ENCODE measurements at places on chromosomes 12 and 14.

GRCh38 chr12:122336015-122336946 is 70.0 kb upstream of the VPS33A start:
- DNase-seq, result peak; percentile 32

DNA sequence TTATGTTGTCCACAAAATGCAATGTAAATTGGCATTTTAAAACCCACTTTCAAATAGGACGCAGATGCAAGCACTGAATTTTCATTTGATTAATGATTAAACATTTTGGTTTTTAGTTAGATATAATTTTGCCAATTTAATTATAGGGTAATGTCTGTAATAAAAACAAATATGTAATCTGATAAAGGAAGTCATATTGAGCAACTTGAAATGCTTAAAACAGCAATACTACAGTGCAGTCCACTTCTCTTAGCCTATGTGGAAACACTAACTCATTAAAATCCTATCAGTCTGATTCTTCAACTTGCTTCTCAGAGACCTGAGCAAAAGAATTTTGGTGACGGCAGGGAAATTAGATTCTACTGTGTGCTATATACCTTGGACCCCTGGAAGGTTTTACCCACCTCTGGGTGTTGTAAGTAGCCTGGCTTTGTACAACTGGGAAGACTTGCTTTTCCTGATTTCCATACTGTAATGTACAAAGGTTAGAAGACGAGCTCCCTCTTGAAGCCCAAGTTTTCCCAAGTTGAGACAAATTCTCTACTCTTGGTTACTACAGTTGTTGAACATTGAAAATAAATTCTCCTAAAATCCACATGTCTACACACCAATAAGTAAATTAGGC is 4.1 kb downstream of the TRHDE start:
- DNase-seq, result no peak

GRCh38 chr12:3556716-3557115 is 65.7 kb downstream of the PRMT8 start:
- no peak for DNase-seq

DNA sequence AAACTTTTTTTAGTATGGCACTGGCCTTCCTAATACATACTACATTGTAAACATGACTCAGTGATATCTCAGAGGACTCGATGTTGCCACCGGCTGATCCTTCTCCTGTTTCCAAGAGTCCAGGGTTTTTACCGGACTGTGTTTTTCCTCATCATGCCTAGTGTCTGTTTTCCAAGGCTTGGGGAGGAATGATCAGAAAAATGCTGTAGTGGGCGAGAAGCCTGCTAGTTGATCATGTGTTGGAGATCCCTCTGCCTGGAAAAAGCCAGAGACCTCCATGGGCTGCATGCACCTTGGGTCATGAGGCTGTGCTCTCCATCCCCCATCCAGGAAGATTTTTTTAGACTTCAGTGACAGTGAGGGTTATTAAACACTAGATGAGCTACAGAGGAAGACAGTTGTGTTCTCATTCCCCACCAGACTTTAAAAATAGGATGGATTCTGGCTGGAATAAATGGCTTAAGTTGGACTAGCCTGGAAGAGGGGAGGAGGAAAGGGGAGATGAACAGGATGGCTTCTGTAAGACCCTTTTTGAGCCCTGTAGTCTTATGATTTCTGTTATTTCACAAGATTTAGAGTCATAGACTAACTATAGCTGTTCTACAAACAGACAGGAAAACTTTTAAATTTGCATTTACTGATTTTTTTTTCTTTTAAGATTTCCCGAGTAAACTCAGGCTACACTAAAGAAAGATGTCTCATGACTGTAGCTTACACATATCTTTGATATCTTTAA is 145.7 kb downstream of the SAMD4A start:
- DNase-seq, result no peak

- no peak for DNase-seq
Measured at GRCh38 chr14:36582011-36582873, at the start of gene NKX2-8. Gene NKX2-8 (minus strand): TSS chr14:36582614. CDS start chr14:36582389, 225 bp downstream.

DNA sequence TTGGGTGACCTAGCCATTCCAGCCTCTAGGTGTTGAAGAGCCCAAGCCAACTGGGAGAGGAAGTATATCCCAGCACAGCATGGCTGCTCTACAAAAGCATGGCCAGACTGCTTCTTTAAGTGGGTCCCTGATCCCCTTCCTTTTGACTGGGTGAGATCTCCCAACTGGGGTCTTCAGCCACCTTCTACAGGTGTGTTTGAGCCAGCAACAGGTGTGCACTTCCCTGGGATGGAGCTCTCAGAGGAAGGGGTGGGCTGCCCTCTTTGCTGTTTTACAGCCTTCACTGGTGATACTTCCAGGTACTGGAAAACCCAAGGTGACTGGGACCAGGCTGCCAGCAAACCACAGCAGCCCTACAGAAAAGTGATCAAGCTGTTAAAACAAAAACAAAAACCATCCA is 14.2 kb upstream of the GNS start:
- DNase-seq, result no peak

- DNase-seq, result no peak
Measured at GRCh38 chr14:89236851-89237250, 180.2 kb downstream of the FOXN3 start.

- DNase-seq, result no peak
Measured at GRCh38 chr14:35938770-35939169, 112.6 kb downstream of the BRMS1L start.

DNA sequence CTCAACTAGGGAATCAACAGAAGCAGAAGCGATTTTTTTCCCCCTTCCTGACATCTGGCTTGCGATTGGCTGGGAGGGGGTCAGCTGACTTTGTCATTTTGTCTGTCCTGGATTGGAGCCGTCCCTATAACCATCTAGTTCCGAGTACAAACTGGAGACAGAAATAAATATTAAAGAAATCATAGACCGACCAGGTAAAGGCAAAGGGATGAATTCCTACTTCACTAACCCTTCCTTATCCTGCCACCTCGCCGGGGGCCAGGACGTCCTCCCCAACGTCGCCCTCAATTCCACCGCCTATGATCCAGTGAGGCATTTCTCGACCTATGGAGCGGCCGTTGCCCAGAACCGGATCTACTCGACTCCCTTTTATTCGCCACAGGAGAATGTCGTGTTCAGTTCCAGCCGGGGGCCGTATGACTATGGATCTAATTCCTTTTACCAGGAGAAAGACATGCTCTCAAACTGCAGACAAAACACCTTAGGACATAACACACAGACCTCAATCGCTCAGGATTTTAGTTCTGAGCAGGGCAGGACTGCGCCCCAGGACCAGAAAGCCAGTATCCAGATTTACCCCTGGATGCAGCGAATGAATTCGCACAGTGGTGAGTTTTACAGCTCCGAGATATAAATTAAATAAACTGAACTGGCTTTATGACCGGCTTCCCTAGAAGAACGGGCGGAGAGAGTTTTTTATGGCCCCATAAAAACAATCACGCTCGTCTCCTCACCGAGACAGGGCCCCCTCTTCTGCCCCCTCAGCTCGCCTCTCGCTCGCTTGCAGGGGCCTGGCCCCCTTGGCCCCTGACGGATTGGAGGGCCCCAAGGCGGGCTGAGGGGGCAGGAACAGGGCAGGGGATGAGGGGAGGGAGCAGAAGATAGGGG is at the start of gene HOXC6:
HOXC6 (plus strand) TSS at position 127 of the 888 bp plus-strand sequence; CDS start at position 209, 82 bp downstream.
- DNase-seq, result no peak

- DNase-seq, result no peak
Measured at GRCh38 chr12:56087220-56087619, 7.3 kb downstream of the ERBB3 start.

DNA sequence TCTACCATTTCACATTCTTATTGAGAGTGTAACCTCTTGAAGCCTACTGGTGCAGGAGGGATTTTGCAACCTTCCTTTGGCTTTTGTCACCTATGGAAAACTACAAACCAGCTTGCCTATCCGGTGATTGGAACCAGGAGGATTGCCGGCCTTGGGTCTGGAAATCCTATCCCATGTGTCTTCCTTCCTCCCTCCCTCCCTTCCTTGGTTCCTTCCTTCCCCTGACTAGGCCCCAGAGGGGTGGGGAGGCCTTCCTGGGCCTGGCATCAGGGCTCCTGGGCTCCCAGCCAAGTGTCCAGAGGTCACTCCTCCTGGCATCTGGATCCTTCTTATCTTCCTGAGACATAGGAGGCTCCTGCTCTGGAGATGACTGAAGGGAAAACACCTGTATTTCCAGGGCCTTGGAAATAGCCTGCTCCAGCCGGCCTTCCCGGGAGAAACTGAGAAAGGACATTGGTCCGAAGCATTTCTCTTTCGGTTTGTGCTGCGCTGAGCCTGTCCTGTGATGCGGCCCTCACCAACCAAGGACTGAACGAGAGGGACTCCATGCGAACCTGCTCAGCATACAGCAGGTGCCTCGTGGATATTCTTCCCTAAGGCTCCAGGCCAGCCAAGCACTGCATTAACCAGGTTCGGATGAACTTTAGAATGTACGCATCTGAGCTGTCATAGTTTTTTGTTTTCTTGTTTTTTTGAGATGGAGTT is 43.4 kb downstream of the PSMA6 start:
- DNase-seq, result no peak

DNA sequence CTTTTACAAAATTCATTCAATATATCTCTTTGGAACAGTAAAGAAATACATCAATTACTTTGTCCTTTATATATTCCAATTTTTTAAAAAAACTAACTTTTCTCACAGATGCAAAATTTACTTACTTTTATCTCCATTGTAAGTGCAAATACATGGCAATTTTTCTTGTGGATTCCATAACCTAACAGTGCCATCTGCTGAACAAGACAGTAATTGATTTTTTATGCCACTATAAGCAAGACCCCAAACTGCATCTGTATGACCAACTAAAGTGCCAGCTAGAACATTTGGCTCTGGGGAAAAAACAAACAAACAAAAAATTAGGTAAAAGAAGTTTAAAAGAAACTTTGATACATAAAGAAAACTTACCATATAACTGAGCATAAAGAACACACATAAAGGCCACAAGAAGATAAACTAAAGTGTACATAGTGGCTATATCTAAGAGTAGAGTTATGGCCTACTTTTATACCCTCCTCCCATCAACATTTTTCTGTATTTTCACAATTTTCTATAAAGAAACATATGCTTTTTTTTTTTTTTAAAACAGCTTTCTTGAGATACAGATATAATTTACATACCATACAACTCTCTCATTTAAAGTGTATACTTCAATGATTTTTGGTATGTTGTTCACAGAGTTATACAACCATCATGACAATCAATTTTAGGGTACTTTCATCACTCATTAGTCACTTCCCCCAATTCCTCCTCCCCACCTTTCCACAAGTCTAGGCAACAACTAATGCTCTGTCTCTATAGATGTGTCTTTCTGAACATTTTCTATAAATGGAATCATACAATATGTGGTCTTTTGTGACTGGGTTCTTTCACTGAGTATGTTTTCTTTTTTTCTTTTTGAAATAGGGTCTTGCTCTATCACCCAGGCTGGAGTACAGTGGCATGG is 32.6 kb downstream of the COCH start:
- DNase-seq, result no peak

DNA sequence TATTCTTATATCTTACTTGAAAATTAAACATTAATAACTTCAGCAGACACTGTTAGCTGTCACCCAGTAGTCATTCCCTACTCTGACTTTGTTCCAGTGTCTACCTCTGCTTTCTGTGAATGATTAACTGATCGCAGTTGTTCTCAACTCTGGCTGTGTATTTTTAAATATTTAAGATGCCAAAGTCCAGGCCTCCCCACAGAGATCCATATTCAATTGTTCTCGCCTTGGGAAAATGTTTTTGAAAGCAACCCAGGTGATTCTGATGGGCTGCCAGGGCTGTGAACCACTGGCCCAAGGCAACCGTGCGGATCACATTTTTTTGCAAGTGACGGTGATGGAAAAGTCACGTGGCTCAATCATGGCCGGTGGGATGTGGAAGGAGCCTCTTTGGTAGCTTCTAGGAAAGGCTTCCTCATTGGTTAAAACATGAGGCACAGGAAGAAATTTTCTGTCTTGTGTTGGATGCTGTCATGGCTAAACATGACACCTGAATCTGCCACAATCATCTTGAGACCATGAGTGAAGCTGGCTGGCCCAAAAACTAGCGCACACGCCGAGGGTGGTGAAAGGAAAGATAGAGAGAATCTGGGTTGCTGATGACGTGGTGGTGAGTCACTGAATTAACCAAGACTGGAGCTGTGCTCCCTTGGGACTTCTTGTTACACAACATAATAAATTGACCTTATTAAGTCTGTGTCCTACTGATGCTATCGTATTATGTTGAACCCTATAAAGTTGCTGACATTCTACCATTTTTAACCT is 37.2 kb downstream of the RDH12 start:
- DNase-seq, result no peak

- DNase-seq, result no peak
Measured at GRCh38 chr12:57983858-57984505, 42.6 kb downstream of the ATP23 start.

GRCh38 chr12:30692470-30692869 is 3.2 kb downstream of the IPO8 start:
- no peak for DNase-seq

DNA sequence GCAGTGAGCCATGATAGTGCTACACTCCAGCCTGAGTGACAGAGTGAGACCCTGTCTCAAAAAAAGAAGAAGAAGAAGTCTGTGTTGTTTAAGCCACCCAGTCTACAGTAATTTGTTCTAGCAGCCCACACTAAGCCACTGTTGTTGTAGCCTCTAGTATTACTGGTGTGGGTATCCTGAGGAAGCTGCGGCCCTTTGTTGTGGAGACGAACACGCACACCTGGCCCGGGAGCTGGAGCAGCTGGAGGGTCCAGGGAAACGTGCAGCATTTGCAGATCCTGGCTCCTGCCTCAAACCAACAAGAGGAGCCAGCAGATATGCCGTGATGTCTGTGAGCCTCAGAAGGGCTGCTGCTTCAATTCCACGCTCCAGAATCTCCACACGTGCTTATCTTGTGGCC is 65.3 kb downstream of the MAP1LC3B2 start:
- no peak for DNase-seq

DNA sequence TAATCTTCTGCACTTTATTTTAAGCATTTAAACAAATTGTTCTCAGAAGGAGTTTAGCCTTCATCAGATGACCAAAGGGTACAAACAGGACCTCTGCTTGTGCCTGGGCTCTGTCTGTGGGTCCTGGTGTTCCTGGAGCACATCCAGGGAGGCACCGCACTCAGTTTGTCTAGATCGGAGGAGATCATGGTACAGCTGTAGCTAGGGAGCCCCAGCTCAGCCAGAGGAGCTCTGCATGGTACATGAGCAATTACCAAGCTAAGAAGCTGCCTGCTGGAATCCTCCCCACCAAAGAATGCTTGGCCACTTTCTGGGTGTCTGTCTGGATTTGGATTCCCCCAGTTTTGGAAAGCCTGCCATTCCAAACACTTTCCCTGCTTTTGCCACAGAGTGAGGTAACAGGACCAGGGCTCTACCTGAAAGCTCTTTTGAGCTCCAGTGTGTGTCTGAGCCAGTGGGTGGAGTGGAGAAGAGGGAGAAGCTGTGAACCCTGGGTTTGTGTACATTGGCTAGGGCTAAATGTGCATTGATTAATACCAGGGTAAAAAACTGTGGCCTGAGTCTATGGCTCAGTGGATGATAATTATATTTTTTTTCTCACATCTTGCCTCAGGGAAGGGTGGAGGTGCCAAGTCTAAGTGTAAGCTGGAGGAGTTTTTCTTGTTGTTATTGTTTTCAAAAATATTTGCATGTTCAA is 163.7 kb upstream of the IGF1 start:
- DNase-seq, result no peak

GRCh38 chr12:124480469-124481256 is 86.7 kb downstream of the NCOR2 start:
- DNase-seq, result peak; percentile 10

GRCh38 chr14:99481745-99482099 is 513 bp downstream of the CCNK start:
- DNase-seq, result peak; percentile 3
